IPS-NIHi11 (cell line): ENCODE measurements at places on chromosomes 5 and 9.

- DNase-seq: no peak
These were observed 102.1 kb upstream of the PAPPA start for GRCh38 chr9:116051528-116051927.

DNA sequence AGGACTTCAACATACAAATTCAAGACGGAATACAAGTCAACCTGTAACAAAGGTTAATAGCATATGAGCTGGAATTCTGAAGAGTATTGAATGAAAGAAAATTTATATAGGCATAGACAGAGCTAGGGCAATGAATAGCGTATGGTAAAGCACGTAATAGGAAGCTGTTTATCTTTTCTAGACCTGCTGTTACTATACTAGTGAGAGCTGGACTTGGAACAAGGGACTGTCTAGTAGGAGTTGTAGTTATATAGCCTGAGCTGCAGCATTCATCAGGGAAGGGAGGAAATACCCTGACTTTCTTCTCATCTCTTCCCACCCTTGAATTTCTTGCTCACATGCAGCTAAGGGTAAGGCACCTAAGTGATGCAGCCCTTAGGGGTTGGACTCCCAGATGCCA lies 67.5 kb upstream of the PRLR start:
- no peak for DNase-seq

- DNase-seq: no peak
These were observed 1.9 kb upstream of the FBXO38 start for GRCh38 chr5:148381906-148382305.

- DNase-seq: no peak
These were observed 4.4 kb upstream of the MAN1B1 start for GRCh38 chr9:137082222-137082924.

- no peak for DNase-seq
These were observed 78.0 kb upstream of the AGXT2 start for GRCh38 chr5:35125746-35126145.

DNA sequence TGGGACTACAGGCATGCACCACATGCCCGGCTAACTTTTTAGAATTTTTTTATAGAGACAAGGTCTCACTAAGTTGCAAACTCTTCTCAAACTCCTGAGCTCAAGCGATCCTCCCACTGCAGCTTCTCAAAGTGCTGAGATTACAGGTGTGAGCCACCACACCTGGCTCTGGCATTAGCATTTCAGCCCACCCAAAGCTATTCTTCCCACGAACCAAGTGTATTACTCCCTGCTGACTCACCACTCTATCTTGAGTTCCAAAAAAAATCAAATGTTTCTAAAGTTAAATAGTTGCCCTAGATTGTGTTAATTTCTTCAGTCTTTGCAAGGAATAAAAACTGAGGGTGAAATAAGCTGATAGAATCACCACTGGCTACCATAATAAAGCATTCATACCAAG lies 205.5 kb downstream of the ARRDC3 start:
- DNase-seq: no peak

DNA sequence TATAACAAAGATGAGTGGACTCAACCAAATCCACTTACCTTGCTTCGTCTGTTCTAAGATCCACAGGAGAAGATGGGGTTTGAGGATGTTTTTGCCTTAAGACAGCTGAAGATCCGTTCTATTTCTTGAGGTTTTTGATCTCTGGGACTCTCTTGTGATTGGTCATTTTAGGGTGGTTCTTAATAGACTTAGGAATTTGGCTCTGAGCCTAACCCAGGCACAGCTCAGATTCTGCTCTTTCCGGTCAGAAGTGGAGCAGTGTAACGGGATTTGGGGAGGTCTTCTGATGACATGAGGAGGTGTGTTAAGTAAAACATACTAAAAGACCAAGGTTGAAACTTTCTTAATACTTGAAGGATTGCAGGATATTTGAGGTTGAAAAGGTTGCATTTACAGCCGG lies 166.9 kb downstream of the DMRT2 start:
- no peak for DNase-seq

- no peak for DNase-seq
These were observed 29.0 kb downstream of the AUH start for GRCh38 chr9:91332546-91333231.

GRCh38 chr9:126532489-126532888 lies 81.2 kb upstream of the LMX1B start:
- DNase-seq: no peak

- no peak for DNase-seq
These were observed 34.3 kb downstream of the MTMR12 start for GRCh38 chr5:32278406-32278805.

DNA sequence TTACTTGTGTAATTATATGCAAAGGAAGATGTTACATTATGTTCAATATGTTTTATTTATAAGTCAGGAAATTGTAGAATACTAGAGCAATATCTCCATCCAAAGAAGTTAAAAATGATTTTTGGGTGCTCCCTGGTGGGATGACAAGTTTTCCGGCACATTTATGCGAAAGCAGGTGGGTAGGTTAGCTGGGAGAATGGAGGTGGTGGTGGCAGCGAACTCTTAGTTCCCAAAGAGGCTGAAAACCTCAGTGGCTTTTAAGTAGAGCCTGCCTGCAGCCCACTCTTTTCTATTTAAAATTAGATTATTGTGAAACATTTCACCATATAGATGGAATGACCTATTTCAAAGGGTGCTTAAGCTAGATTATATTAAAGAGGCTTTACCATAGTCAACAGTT lies 51.8 kb downstream of the ANKRD33B start:
- DNase-seq: no peak

DNA sequence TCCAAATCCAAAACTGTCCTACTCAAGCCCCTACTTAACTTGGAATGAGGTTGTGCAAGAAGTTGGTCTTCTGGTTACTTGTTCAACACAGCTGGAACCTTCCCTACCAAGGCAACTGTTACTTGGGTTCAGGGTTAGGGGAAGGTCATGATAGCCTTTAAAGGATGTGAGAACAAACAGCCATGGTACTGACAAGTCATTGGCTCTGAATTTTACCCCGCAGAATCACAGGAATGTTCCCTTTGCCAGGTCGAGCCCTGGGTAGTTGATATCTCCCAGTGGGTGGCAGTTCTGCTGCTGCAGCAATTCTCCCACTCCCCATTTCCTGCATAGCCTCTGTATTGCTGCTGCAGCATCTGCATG lies 396.1 kb upstream of the MPDZ start:
- no peak for DNase-seq

DNA sequence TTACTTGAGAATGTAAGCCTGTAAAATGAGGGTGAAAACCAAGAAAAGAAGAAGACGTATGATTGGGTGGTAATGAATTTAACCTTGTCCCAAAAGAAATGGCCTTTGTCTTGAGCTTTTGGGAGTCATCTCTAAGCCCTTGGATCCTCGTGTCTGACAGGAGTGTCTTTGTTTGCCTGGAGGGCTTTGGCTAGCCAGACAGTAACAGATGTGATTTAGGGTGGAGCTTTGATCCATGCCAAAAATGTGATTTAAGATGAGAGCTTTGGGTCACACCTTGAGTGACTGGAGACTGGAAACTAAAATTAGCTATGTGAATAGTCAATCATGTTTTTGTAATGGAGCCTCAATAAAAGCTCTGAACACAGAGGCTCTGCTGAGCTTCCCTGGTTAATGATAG lies 25.9 kb upstream of the ZFAND5 start:
- DNase-seq: no peak

DNA sequence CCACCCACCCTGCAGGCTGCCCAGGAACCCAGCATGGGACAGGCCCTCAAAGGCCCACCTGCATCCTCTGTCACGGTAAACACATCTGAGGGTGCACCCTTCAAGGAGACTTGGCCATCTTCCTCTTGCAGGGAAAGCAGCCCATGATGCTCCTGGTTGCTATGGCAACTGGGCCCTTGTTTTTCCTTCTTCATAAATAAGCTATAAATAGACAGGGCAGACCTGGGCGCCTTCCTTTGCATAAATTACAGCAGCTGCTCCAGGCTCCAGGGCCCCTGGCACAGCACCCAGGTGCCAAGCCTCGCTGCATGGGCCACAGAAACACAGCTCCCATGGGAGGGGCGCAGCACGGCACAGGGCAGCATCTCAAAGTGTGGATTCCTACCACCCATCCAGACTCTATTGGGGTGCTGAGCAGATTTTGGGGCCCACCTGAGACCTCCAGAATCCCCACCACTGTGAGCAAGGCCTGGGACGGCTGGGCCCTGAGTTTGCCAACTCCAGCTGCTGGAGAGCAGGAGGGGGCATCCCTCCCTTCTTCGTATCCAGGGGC lies 5.8 kb upstream of the PSMB7 start:
- no peak for DNase-seq

DNA sequence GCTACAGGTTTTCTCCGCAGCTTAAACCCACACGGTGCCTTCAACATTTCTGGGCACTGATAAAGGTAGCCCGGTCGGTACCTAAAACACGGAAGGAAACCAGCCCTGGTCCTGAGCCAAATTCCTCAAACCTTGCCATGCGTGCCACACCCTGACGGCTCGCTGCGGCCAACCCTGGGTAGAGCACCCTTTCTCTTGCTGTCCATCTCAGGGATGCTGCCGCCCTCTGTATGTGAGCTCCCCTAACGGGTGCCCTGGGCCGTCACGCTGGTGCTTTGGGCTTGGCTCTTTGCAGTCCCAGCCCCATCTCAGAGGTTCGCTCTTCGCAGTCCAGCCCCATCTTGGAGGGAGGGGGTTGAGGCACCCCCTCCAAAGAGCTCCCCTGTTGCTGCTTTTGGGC lies 43.9 kb downstream of the PNPLA7 start:
- peak; percentile 50 for DNase-seq

GRCh38 chr5:107300721-107301327 lies 369.9 kb downstream of the EFNA5 start:
- no peak for DNase-seq

GRCh38 chr9:133225171-133226011 lies 16.3 kb upstream of the OBP2B start:
- DNase-seq: no peak
